Cortex of kidney (tissue), 1 donor: ENCODE measurements at places on chromosomes 2 and 18.

- no peak for DNase-seq
Observed at GRCh38 chr2:213149949-213150314, 1.5 kb downstream of the IKZF2 start.

DNA sequence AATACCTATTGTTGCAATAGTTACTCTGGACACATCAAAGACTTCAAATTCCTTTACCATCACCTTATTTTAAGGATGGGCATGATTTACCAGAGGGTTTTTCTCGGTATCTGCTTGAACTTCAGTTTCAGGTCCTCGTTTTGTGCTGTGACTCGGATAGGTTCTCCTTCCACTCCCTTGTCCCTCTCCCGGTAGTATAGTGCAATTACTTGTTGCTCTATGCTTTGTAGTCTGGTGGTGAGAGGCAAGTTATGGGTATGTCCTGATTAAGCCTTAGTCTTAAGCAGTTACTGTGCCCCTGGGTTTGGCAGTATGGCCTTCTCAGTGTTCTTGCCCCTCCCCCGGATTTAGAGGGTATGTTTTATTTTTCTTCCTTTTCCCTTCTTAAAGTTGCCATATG lies 96.6 kb downstream of the RHBDD1 start:
- DNase-seq: no peak

DNA sequence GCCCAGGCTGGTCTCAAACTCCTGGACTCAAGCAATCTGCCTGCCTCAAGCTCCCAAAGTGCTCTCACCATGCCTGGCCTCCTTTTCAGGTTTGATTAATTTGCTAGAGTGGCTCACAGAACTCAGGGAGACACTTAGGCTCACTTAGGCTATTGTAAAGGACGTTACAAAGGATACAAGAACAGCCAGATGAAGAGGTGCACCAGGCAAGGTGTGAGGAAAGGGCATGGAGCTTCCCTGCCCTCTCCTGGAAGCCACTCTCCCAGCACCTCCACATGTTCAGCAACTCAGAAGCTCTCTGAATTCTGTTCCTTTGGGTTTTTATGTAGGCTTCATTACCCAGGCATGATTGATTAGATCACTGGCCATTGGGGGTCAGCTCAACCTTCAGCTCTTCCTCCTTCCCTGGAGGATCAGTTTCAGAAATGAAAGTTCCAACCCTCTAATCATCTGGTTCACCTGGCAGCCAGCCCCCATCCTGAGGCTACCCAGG lies 78.7 kb upstream of the RGPD5 start:
- DNase-seq: no peak

GRCh38 chr2:40380721-40381120 lies 71.2 kb downstream of the SLC8A1 start:
- DNase-seq: no peak
